Activated CD4-positive, alpha-beta T cell treated with anti-CD3 and anti-CD28 coated beads, Interleukin-2, amount 10 ng/mL, durations not matched to agents 24 days and 14 days (primary cell): ENCODE measurements at places on chromosomes 2 and 18. TPM values are rescaled to one million over a fixed set of nuclear protein-coding genes. Genes with fewer than 3 reads are reported as not detected.
A peak's percentile ranks its signal among the peaks of the same experiment; 100 is the strongest.

Gene EIPR1
- total RNA-seq, result 47.6 and 52.1 TPM in 2 replicates

Gene HES6
- total RNA-seq, result 10.2 and 10.3 TPM in 2 replicates

DNA sequence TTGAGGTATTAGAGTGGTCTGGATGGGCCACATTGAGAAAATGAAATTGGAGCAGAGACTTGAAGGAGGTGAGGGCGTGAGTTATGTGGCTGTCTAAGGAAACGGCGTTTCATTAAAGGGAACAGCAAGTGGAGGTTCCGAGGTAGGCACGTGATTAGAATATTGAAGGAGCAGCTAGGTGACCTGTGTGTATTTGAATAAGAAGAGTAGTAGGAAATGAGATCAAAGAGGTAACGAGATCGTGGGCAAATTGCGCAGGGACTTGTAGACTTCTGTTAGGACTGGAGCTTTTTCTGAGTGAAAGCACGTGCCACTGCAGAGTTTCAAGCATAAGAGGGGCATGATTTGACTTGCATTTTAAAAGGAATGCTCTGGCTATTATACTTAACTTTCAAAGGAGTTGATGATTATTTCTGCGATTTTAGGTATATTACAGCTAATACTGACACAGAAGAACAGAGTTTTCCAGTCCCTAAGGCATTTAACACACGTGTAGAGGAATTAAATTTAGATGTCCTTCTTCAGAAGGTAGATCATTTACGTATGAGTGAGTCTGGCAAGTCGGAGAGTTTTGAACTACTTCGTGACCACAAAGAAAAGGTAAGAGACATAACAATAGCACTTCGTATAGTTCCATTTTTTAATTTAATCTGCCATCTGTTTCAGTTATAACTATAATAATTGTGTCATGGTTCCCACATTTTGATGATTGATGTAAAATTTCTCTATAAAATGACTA lies 48.7 kb downstream of the RMDN2 start:
- no peak for DNase-seq

- DNase-seq, result peak; percentile 32
Measured at GRCh38 chr2:129667577-129667976, 311.9 kb upstream of the RAB6C start.

GRCh38 chr2:164055623-164056022 lies 319.8 kb upstream of the FIGN start:
- no peak for DNase-seq

DNA sequence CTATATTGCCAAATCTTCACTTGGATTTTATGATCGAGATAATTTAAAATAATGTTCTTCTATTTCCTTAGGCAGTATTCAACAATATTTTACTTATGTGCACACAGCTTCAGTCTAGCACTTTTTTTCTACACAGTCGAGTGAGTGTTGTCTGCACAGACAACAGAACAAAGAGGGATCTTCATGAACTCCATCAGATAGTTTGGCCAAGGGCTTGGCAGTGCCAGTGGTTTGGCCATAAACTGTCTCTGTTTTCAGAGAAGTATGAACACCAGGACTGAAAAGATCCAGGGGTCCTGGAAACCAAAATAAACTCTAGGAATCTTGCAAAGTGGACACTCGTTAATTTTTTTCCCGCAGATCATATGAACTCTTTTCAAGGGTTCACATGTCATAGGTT lies 547.3 kb downstream of the PLCL1 start:
- DNase-seq, result no peak

- no peak for DNase-seq
Measured at GRCh38 chr2:45640576-45640975, 10.9 kb upstream of the PRKCE start.
